K562 (cell line): ENCODE measurements at places on chromosomes 6 and 20. TPM values are rescaled to one million over a fixed set of nuclear protein-coding genes. Genes with fewer than 3 reads are reported as not detected.

GRCh38 chr6:169240125-169240524 lies 13.5 kb downstream of the THBS2 start:
- no peak for DNase-seq

DNA sequence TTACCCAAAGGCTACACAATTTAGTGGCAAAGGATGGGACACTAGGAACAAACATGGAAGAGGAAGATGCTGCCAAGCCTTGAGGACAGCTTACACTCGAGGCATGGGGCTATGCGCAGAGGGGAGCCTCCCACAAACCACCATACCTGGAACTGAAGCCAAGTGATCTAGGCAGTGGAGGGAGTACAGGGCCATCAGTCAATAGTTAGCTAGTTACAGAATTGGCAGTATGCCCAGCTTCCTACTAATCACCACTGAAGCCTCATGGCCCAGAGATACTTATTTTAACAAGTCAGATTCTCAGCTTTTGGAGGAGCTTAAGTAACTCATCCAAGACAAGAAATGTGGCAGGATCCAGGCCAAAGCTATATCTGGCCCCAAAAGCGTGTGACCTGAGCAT lies 226.6 kb upstream of the MOCS1 start:
- DNase-seq, result peak; percentile 48

DNA sequence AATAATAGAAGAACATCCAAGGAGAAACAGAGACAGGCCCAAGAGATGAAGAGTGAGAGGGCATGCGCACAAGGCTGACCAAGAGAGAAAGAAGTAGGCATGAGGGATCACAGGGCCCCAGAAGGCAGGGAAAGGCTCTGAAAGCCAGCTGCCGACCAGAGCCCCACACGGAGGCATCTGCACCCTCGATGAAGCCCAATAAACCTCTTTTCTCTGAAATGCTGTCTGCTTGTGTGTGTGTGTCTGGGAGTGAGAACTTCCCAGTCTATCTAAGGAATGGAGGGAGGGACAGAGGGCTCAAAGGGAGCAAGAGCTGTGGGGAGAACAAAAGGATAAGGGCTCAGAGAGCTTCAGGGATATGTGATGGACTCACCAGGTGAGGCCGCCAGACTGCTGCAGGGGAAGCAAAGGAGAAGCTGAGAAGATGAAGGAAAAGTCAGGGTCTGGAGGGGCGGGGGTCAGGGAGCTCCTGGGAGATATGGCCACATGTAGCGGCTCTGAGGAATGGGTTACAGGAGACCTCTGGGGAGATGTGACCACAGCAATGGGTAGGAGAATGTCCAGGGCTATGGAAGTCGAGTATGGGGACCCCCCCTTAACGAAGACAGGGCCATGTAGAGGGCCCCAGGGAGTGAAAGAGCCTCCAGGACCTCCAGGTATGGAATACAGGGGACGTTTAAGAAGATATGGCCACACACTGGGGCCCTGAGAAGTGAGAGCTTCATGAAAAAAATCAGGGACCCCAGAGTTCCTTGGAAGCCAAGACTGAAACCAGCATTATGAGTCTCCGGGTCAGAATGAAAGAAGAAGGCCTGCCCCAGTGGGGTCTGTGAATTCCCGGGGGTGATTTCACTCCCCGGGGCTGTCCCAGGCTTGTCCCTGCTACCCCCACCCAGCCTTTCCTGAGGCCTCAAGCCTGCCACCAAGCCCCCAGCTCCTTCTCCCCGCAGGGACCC lies 981 bp upstream of the TNF start:
- DNase-seq, result no peak

- no peak for DNase-seq
Measured at GRCh38 chr6:3007571-3007970, 7.9 kb downstream of the NQO2 start.

Gene VSX1
- not detected in 2 replicates for total RNA-seq

- no peak for DNase-seq
Measured at GRCh38 chr6:150345781-150346180, 23.0 kb upstream of the IYD start.

Gene HEBP2
- 63.7 and 64.7 TPM in 2 replicates for total RNA-seq

GRCh38 chr6:25968769-25969168 lies 6.2 kb downstream of the TRIM38 start:
- DNase-seq, result no peak

Gene TRIM31
- not detected in 2 replicates for total RNA-seq

Gene SLC17A1
- not detected in 2 replicates for total RNA-seq

GRCh38 chr20:21507400-21508229 lies 6.2 kb downstream of the NKX2-2 start:
- no peak for DNase-seq

DNA sequence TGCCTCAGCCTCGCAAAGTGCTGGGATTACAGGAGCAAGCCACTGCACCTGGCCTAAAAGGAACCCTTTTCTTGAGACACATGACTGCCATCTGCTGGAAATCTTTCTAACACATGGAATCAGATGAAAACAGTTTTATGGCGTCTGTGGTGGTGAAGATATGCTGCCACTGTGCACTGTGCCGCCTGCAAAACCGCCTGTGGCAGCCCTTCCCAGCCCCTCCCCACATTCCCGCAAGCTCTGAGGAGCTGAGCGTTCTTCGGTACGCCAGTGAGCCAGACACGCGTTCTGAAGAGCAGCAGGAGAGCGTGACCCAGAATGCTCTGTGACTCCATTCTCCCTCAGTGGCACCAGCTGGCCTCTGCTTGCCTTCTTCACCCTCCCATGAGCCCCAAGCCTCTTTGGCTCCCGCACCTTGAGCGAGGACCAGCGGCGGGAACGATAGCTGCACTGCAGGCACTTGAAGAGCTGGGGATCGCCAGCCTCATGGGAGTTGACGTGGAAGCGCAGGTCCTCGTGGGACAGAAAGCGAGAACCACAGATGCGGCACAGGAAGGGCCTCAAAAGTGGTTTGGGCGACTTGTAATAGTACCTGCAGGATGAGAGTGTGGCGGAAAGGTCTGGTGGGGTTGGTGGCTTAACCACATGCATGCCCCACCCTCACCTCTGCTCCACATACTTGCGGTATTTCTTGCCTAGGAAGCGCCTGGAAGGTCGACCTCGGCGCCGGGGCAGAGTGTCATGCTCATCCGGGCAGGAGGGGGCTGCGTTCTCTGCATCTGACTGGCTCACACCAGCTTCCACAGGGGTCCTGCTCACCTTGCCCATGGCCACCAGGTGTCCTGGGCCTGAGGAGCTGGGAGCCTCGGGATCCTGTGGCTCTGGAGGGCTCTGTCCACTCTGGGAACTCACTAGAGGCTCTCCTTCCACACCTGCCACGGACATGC lies 8.7 kb downstream of the ZNF335 start:
- peak; percentile 33 for DNase-seq

Gene TNNC2
- not detected in 2 replicates for total RNA-seq

Gene FRK
- total RNA-seq, result 0.13 and 0.22 TPM in 2 replicates

Gene CRISP2
- not detected in 2 replicates for total RNA-seq

DNA sequence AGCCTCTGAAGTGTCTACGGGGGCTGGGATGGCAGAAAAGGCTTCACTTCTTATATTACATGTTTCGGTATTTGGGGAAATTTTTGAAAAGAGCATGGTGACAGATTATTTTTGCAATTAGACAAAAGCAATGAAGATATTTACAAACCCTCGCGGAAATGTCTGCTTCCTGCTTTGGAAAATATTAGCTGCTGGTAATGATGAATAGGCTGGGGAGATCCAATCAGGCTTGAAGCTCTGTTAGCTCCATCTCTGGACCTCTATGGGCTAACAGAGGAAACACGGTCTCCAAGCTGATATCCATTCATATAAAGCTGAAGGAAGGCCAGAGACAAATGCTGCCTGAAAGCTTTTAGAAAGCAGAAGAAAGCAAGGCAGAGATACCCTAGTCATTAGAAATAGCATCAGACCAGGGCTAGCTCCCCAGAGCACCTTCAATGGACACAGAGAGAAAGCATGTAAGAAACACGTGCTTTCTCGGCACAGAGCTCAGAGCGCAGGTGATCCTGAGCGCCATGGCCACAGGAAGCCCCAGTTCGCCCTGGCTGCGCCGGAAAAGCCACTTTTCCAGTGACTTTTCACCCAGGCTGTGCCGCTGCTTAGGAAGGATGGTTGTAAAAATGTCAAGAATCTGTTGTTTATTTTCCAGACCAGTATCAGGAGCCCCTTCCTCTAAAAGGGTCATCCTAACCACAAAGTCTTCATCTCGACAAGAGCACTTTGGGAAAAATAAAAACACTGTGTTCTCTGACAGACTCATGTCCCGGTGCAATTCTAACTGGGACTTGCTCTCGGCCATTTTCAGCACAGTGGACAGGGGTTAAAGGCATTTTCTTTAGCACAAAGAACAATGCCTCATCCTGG lies 68.5 kb upstream of the NFATC2 start:
- DNase-seq, result no peak

GRCh38 chr20:35133735-35134134 lies 13.4 kb downstream of the EDEM2 start:
- DNase-seq, result no peak
